ENCODE measurements at places on chromosomes 16 and 17.
A peak's percentile ranks its signal among the peaks of the same experiment; 100 is the strongest.

DNA sequence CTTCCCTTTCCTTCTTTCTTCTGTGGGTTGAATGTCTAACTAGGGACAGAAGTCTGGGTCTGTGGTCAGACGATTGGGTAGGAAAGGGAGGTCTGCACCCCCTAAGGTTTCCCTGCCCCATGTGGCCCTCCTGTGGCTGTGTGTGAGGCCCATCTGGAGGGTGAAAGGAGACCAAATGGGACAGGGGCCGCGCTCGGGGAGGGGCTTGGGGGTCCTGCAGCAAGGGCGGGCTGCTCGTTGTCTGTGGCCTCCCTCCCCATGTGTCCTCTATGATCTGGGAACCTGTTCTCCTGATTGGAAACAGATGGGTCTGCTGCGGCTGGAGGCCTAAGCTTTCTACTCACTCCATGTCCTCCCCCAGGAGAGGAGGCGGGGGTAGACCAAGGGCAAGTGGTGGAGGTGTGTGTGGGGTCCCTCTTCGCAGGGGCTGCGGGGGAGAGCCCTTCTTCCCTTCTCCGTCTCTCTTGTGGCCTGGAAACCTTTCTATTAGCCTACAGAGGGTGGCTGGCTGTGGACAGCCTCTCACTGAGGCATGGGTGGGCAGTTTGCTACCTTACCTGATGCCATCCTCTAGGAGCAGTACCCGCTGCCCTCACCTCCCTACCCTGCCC is 18.6 kb downstream of the IGFBP4 start:
- no peak for DNase-seq

DNA sequence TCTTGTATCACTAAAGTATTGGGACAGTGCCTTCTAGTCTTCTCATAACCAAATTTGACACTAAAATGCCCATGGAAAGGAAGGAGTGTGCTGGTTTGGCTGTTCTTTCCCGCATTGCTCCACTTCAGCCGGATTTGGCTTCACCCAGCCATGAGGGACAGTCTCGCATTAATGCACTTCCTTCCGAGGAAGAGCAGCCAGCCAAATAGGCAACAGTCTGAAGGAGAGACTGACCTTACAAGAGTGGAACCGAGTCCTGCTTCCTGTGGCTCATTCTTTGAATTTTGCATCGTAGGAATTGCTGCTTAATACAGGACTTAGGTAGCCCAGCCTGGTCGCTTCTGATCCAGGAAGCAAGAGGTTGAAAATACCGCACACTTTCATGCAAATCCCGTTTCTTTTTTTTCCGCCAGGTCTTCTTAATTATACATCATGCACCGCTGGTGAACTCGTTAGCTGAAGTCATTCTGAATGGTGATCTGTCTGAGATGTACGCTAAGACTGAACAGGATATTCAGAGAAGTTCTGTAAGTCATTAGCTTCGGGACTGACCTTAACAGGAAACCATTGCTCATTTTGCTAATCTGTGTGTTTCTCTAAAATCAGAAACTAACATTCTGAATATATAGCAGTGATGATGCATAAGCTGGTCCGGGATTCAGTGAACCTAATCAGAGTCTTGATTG is 38.2 kb downstream of the CLEC16A start:
- no peak for DNase-seq

DNA sequence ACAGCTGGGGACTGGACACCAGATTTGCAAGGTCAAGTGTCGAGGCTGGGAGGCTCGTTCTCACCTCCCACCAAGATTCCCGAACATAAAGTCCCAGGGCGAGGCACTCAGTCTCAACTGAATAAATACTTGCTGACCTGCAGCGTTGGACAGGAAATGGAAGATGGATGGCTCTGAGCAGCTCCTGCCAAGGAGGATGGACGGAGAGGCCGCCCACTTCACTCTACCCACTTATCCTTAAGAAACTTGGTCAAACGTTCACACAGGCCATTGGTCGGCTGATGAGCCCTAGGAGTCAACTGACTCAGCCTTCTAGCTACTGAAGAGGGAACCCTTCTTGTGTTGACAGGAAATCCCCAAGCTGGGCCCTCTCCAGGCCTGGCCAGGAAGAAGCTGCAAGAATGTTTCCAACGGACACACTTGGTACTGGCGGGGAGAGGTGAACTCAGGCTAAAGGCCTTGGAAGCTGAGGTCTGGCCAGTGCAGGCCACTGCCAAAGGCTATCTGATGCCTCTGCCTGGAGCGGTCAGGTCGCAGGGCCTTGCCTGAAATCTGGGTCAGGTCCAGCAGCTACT is 50.0 kb downstream of the VAC14 start:
- peak; percentile 87 for DNase-seq

DNA sequence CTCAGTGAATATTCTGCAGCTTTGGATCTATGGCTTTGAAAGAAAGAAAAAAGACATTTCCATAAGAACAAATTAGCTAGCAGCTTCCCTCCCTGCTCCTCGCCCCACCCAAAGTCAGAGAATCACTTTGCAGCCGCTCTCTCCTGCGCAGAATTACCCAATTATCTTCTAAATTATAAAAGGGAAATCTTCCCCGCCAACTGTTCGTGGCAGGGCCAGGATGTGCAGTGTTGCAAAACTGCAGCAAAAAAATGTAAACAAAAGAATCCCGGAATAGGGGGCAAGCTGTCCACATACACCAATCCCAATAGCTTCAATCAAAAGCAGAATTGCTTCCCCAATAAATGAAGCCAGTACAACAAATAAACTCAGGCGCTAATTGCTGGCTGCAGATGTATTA is 510.6 kb downstream of the RBFOX1 start:
- DNase-seq = no peak

DNA sequence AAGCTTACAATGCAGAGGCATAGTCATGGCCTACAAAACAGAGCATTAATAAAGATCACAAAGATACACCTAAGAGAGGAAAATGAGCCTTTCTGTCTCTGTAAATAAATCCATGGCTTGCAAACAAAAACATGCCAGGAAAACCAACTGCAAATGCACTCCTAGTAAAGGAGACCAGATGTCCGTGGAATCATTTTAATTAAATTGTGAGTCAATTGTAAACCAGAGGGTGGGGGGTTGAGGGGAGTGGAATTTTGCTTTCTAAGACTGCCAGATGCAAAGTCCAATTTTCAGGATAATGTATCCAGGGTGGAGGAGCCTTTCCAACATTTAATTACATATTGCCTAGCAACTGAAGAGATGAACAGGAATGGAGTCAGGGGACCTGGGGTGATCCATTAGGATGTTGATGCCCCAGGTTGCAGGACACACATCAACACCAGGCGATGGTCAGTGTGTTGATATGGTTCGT is 390.3 kb upstream of the CCL2 start:
- DNase-seq = no peak

DNA sequence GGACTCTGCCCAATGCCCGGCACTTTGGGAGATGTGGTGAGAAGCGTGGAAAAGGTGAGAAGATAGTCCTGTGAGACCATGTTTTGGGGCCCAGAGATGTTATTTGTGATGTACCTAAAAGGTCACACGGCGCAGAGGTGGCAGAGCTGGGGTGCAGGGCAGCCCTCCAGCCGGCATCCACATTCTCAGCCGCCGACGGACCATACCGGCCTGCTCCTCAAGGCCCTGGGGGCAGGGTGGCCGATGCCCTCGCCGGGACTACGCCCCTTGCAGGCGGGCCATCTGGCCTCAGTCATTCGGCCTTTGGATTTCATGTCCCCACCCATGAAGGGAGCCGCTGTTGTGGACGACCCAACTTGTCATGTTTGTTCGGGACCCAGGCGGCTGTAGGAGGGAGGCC is 131.4 kb upstream of the GSE1 start:
- no peak for DNase-seq

- no peak for DNase-seq
Measured at GRCh38 chr17:76529224-76530094, 8.1 kb downstream of the CYGB start.

- DNase-seq = no peak
Measured at GRCh38 chr16:27398894-27399853, 2.8 kb upstream of the IL21R start.

DNA sequence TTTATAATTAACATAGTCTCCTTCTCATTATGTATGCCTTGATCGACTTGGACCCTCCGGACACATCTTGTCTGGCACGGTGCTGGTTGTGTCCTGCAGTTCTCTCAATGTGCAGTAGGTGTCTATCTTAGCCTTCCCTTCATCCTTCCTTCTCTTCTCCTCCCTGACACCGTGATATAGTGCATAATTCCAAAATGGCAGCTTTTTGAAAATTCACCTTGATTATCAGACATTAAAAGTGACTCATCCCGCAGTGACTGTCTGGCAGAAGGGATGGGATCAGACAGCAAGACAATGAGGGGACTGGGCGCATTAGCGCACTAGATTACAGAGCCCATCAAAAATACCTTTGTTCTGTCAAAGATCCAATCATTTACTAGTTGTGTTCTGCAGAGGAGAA is 70.0 kb upstream of the PMFBP1 start:
- peak; percentile 17 for DNase-seq

- DNase-seq = no peak
Measured at GRCh38 chr16:2486645-2487516, 12.0 kb downstream of the TBC1D24 start.

DNA sequence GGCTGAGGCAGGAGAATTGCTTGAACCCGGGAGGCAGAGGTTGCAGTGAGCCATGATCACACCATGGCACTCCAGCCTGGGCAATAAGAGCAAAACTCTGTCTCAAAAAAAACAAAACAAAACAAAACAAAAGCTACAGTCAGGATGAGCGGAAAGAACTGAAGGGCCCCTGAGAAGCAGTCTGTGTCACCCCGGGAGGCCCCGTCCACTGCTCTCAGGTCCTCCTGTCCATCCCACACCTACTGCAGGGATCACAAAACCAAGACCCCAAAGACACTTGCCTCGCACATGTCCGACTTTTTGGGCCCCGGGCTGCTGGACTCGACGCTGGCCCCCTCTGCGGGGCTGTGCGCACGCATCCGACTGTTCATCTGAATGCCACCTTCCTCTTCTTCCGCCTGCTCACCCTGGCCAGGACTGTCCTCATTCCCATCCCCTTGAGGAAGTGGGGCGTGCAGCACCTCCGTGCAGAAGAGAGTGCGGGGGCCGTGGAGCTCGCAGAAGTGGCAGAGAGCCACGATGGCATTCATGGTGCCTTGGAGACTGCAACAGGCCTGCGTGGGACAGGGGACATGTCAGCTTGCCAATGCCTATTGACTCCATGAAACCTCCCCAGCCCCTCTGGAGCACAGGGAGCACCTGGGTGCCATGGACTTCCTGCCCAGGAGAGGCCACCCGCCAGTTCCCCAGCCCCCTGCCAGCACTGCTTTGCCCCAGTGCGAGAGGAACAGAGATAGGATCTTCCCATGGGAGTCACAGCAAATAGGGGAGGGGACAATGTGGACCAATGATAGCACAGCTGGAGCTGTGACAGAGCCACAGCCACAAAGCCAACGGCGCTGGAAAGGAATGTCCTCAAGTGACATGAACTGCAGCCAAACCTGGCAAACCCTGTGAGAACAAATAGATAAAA is 9.1 kb downstream of the FLCN start:
- no peak for DNase-seq

DNA sequence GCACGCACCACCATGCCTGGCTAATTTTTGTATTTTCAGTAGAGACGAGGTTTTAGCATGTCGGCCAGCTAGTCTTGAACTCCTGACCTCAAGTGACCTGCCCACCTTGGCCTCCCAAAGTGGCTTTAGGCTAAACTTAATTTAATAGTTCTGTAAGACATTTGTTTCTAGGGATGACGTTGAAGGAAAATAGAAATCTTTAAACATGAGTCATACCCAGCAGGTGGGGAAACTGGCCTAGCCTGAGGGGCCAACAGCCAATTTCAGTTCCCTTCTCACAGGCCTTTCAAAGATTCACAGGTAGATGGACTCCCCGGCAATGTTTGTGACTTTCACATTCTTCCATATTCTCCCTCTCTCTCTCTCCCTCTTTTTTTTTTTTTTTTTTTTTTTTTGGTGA is 18.1 kb upstream of the ITPRIPL2 start:
- DNase-seq = no peak

- no peak for DNase-seq
Measured at GRCh38 chr16:48365025-48365600, 20.1 kb downstream of the SIAH1 start.

DNA sequence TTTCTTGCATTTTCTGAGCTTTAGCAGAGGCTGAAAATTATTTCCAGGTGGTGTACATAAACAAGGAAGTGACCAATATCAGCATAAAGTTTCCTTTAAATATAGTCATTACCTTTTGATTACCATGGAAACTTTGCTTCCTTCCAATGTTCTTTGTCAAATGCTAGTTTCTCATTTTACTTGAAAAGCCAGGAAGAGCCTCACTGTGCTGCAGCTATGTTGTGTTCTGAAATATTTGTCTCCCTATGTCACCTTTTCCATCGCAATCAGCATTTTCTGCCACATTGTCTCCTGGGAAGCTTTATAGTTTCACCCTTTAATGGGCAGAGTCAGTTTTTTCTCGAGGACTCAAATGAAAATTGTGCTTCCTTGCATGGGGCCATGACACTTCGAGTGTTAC is 496.0 kb downstream of the CDH8 start:
- DNase-seq = no peak

- DNase-seq = no peak
Measured at GRCh38 chr17:60137731-60138130, 12.0 kb upstream of the CA4 start.

GRCh38 chr16:6600167-6600566 is 732.5 kb upstream of the RBFOX1 start:
- DNase-seq = no peak

DNA sequence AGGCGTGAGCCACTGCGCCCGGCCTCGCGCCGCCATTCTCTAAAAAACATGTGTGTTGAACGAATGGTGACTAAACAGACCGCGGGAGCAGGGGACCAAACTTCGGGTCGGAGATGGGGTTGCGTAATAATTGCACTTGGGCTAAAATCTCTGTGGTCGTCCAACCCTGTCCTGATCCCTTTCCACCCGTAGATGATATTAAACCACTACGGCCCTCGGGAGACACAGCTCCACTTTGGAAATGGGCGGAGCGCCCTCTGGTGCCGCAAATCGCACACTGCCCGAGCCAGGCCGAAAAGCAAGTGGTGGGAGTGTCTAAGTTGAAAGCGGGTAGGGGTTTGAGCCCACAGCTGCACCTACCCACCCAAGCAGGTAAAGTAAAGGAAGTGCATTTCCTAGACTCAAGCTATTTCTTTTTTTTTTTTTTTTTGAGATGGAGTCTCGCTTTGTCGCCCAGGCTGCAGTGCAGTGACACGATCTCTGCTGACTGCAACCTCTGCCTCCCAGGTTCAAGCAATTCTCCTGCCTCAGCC is 17.0 kb downstream of the CAVIN1 start:
- no peak for DNase-seq
